OCI-M1 (cell line): ENCODE measurements at places on chromosomes 4 and X.

DNA sequence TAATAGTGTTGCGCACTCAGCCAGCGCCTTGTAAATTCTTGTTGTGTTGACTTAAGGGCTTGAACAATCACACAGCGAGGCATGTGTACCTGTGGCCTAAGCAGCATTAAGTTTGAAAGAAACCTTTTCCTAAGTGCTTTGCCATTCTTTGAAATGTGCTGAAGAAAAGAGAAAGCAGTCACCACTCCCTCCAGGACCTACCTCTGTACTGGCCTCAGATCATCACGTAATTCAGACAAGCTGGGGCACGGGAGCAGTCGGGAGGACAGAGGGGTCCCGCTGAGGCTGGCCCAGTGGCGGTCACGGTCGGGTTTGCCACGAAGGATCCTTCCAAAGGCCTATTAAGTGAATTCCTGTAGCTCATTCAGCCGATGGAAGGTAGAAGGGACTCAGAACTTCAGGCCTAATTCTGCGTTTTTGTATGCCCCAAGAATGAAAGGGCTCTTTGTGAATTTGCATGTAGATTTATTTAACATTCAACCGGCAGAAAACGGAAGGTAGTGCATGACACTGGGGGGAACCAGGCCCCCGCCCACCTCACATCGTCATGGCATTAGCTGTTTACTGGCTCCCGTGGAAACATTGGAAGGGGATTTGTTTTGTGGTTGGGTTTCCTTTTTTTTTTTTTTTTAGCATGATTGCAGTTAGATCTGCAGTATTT is 106.3 kb downstream of the TRAPPC11 start:
- DNase-seq, result no peak

- peak; percentile 34 for DNase-seq
These were observed 440.9 kb downstream of the MID1IP1 start for GRCh38 chrX:39242187-39242586.

DNA sequence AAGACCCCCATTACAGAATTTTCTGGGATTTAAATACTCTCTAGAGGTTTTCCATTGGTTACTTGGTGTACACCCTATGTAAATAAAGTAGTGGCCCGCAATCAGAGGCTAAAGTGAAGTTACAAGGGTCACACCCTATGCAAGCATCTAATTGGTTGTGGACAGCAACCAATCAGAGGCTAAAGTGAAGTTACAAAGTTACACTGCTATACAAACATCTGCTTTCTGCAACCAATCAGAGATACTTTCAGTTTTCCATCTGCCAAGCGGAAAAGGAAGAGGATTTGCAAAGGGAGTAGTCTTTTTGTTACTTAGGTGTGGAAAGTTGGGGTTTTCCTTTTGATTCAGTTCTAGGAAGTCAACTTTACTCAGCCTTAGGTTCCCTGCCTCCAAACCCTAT is 2.0 kb upstream of the ATRX start:
- peak; percentile 89 for DNase-seq

DNA sequence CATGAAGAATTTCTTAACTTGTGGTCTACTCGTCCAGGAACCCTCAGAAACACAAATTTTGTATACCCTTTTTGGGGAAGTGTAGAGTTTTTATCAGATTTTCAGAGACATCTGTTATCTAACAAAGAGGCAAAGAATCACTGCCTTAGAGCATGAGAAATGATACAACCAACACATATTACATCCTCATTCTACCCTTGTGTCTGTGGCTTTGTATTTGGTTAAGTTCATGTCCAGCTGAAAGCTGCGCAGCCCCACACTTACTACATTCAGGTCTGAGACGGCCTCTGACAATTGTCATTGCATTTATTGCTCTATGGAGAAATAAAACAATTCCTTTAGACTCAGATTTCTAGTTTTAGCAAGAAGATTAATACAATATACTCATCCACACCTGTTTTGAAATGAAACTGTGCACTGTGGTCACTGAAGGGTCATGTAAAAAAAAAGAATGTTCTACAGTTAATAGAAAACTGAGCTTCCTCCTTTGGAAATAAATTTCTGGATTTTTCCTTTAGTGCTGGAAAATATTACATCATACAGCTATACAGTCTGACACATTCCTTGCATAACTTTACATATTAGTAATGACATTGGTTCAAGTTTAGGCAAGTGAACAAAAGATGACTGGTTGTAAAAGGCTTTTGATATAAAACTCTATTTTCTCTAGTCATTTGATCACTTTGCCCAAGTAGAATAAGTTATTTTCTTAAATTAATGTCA is 39.8 kb downstream of the GLRB start:
- DNase-seq, result peak; percentile 18

DNA sequence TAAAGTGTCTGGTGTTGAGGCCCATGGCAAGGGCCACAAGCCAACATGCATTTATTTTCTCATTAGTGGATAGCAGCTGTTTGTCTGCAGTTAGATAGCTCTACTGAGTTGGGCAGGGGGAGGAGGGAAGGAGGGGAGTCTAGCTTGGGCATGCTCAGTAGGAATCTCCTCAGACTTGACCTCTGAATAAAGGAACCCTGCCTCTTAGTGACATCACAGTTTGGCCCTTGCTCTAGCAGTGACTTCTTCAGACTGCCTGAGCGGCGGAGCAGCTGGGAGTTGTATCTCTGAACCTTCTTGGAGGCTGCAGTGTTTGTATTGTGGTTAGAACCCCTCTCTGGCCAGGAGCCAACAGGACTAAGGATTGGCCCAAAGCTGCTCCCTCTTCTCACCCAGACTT is 57.4 kb downstream of the BCORL1 start:
- no peak for DNase-seq

DNA sequence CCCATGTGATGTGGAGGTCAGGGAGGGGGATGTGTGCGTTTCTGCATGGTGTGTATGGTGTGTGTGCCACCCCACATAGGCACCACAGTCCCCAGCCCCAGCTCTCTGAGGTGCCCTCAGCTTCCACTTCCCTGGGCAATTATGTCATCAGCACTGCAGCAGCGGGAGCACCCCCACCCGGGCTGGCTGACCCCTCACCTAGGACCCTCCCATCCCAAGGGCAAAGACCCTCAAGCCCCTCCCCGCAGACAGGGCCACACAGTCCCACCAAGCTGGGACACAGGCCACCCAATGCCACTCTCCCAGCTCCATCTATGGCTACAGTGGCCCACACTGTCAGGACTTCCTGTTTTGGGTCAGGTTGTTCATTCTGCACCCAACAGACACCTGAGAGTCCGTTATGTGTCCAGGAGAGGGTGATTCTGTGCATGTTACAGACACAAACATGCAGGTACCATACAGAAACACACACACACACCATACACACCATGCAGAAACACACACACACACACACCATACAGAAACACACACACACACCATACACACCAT is 75.2 kb downstream of the JAKMIP1 start:
- DNase-seq, result no peak

GRCh38 chr4:2451036-2451520 is 17.8 kb upstream of the RNF4 start:
- DNase-seq, result no peak

DNA sequence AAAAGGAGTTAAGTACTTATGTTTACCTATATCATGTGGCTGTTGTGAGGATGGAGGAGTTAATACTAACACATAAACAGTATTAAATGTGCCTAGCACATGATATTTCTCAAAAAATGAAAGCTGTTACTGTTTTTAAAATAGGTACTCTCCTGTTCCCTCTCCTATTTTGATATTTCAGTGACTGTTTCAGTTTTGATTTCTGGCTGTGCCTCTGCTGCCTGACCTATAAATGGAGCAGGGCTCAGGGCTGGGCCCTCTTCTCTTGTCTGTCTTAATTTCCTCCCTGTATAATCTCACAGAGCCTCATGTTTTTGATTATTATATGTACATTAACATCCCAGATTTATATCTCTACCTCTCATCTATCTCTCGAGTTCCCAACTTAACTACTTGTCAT is 93.3 kb downstream of the UGT8 start:
- no peak for DNase-seq

DNA sequence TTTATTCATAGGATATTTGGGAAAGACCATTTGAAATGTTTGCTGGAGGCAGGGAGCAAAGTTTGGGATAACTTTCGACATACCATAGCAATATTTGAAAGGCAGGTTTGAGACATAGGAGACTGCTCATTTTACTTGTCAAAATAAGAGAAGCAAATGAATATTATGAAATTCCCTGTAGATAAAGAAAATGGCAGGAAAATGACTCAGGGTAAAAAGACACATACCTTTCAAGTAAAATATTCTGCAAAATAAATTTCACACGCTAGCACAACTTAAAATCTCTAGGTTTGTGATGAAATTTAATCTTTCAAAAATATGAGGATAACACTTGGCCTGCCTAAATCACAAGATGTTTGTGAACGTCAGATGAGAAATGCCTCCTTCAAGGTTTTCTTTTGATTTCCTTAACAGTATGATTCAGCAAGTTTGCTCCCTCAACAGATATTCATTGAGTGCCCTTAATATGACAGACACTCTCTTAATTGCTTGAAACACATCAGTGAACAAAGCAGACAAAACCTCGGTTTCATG is 6.6 kb downstream of the TMEM156 start:
- peak; percentile 83 for DNase-seq

DNA sequence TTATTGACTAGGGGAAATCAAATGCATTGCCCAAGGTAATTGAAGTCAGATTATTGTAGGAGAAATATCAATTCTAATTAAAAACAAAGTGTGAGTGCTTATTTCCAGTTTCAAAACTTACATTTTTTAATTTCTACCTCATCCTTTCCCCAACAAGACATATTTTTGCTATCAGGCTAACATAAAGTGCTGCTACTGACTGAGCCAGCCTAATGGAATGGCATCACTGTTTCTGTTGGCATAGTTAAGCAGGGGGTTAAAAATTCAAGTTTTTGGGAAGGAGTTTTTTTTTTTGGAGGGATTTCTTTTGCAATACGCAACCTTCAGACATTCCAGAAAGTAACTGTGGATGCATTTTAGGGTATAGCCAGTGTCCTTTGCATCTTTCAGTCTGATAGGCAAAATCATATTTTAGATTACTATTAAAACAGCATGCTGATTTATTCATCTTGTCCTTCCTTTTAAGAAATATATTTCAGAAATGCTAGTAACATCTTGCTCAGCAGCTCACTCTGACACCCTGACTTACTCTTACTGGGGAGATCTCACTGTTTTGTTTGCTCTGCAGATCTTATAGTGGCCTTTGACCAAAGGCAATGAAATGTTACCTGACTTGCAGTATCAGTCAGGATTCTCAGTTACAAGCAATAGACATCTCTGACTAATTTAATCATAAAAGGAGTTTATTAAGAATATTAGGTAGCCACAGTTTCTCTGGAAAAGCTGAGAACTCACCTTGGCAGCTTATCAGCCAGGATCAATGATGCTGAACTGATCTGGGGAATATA is 24.4 kb downstream of the GAB1 start:
- DNase-seq, result no peak

DNA sequence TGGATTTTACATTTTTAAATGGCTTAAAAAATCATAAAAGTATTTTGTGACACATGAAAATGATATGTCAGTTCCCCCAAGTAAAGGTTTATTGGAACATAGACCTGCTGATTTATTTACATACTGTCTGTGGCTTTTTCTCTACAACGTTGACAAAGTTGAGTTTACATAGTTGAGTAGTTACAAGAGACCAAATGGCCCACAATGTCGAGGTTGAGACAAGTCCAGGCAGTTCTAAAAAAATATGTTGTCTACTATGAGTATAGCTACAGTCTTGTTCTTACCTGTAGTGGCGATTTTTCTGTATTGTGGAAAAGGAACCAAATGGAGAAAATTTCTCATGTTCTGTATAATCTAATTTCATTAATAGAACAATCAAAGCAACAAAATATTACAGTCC is 163.2 kb downstream of the FRAS1 start:
- no peak for DNase-seq
